ENCODE measurements at places on chromosomes 16 and 17.

DNA sequence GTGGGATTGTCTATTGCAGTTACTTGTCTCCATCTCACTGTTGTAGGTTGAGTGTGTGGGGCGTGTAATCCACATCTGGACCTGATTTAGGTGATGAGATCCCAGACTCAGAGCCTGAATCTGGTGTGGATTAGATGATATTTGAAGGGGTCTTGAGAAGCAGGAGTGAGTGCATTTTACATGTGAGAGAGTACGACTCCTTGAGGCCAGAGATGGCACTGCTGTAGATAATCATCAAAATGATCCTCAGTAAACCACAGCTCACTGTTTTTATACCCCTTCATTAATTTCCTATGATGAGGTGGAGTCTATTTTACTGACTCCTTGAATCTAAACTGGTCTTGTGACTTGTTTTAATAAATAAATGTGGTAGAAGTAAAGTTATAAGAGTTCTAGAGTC lies 732.5 kb downstream of the KCNJ2 start:
- DNase-seq = no peak

- peak; percentile 12 for DNase-seq
Observed at GRCh38 chr16:56866955-56867830, 2.2 kb downstream of the SLC12A3 start.

DNA sequence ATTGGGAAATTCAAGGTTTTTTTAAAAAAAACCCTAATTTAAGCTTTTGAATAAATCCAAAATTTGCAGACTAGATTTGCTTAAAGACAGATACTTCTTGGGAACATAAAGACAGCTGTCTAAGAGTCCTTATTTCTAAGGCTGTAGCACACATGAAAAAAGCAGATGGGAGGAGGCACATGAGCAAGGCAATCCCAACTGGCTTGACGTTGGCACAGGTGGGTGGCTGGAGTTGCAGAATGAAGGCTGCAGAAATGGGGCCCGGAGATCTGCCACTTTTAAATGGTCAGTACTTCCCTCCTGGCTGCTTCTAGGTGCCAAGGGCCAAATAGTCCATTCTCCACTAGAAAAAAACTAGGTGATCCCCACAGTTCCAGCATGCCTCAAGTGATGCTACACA lies 4.4 kb downstream of the KIAA0753 start:
- DNase-seq = no peak

DNA sequence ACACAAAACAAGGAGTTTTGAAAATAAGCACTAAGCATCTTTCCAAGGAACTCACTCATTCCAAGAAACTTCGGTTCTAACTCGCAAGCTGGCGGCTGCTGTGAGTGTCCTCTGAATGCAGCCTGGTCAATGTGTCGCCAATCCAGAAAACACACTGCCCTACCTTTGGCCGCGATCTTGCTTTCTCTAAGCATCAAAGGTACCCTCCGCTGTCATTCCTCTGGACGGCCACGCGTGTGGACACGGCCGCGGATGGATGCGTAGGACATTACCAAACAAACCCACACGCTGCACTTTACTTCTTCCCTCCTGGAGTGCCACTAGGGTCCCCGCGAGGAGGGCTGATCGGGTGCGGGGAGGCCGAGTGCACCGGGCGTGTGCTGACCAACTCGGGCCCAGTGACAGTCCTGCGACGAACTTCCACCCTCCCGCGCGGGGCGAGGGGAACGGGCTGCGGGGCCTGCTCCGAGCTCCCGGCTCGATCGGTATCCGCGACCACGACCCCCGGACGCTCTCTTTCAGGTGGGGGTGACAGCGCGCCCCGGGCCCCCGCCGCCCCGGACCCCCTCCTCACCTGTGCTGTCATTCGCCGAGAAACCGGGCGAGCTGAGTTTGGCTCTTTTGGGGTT lies 1.1 kb downstream of the CREBBP start:
- DNase-seq = no peak

- DNase-seq = no peak
Observed at GRCh38 chr17:43475494-43476089, 8.2 kb upstream of the DHX8 start.

DNA sequence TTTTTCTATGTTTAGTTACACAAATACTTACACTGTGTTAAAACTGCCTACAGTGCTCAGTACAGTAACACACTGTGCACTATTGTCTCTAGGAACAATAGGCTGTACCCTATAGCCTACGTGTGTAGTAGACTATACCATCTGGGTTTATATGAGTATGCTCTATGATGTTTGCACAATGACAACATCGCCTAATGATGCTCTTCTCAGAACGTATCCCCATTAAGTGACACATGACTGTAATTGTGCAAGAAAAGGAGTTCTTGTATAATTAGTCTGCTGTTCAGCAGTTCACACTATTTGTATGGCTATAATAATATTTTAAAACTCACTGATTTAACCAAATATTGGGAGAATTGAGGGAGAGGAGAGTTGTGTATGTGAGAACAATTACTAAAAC lies 173.7 kb downstream of the TRIM37 start:
- DNase-seq = no peak

DNA sequence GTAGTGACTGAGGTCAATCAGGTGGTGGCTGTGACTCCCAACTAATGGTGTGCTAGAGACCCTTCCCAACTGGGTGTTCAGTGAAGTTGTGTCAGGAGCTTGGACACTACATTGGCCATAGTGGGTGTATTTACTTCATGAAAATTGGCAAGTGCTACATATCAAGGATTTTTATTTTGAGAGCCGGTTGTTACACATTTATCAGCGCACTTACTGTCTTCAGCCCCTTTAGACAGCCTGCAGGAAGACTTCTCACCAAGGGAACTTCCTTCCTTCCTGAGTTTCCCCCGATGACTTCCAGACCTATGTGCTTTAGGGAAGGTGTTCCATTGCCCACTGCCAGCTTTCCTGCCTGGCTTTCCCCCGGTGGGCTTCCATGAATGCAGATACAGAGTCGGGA lies 261.2 kb downstream of the CBLN1 start:
- no peak for DNase-seq

All from activated CD4-positive, CD25-positive, alpha-beta regulatory T cell (primary cell).